ENCODE measurements at places on chromosomes 5 and 9.

- DNase-seq: no peak
These were observed 469.5 kb downstream of the MAN2A1 start for GRCh38 chr5:110159202-110159601.

- no peak for DNase-seq
These were observed 26.9 kb downstream of the GALNT12 start for GRCh38 chr9:98834386-98834785.

DNA sequence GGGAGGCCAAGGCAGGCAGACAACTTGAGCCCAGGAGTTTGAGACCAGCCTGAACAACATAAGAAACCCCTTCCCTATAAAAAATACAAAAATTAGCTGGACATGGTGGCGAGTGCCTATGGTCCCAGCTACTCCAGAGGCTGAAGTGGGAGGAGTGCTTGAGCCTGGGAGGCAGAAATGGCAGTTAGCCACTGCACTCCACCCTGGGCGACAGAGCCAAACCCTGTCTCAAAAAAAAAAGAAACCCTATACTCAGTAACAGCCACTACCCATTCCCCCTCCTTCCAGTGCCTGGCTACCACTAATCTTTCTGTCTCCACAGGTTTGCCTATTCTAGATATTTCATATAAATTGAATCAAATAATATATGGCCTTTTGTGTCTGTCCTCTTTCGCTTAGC, 14.3 kb upstream of the SIL1 start:
- DNase-seq: no peak

DNA sequence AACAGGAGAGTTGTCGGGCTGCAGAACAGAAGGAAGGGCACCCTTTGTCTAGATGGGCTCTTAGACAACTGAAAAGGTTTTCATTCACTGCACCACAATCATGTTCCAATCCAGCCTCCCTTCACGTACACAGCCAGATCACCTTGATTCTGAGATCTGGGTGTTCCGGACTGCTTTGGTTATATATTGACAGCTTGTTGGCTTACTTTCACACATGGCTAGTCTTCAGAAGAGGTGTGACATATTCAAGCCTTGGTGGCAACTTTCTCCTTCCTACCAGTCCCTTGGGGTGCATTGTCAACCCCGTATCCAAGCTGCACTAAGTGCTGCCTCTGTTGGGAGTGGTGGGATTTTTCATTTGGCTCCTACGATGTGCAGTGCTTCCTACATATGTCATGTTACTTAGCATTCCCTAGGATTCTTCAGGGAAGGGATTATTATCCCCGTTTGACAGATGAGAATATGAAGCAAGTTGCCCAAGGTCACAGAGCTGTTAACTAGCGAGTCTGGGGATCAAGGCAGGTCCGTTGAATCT, 100.6 kb downstream of the LIFR start:
- no peak for DNase-seq

DNA sequence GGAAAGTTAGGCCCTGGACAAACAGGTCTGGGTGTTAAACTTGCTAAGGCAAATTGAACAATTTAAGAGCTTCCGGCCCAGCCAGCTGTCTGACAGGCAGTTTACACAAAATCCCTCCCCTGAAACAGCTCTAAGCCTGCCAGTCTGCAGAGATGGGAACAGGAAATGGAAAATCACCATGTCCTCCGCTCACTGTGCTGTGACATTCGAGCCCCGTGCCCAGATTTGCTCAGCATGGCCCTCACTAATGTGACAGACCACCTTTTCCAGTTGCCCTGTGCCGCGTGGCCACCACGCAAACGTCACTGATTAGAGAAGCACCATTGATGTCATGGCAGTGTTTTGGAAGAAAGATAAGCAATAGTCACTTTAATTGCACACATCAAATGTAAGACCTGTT, 41.0 kb downstream of the CCNJL start:
- no peak for DNase-seq

GRCh38 chr5:76305269-76305668, 97.8 kb upstream of the IQGAP2 start:
- DNase-seq: no peak

GRCh38 chr9:2260417-2261306, 245.5 kb downstream of the SMARCA2 start:
- DNase-seq: no peak

- no peak for DNase-seq
These were observed 14.2 kb downstream of the TAL2 start for GRCh38 chr9:105676351-105676923.

DNA sequence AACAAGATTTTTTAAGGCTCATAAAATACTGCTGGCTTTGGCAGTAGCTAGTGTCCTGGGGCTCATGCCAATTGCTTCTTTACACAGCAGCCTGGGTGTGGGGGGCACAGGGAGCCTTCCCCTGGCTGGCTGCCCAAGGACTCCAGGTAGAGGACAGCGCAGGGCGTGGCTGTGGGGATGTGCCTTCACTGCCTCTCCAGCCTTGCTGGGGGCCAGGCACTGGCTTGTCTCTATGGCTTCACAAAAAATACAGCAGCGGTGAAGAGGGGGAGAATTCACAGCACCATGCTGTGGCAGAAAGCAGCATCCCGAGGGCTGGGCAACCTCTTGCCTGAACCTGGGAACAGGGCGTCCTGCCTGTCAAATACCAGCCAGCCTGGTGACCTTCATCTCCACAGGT, 57.4 kb downstream of the DAP start:
- DNase-seq: no peak

- no peak for DNase-seq
These were observed 157.2 kb upstream of the RETREG1 start for GRCh38 chr5:16773991-16774390.

DNA sequence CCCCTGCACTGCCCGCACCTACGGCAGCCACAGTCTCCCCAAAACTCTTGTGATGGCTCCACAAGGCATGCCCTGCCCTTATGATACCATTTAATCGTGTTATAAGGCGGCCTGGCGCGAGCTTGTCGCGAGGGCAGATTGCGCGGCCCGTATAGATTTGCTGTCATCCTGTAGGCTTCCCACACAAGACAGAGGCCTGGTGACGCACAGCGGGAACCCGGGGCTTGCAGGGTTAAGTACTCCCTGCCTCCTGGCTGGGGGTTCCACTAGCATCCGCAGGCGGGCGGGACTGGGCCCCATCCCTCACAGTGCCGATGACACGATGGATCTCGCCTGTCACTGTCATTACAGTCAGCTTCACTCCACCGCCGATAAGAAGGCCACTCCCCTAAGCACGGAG, 364.9 kb upstream of the IRX2 start:
- no peak for DNase-seq

DNA sequence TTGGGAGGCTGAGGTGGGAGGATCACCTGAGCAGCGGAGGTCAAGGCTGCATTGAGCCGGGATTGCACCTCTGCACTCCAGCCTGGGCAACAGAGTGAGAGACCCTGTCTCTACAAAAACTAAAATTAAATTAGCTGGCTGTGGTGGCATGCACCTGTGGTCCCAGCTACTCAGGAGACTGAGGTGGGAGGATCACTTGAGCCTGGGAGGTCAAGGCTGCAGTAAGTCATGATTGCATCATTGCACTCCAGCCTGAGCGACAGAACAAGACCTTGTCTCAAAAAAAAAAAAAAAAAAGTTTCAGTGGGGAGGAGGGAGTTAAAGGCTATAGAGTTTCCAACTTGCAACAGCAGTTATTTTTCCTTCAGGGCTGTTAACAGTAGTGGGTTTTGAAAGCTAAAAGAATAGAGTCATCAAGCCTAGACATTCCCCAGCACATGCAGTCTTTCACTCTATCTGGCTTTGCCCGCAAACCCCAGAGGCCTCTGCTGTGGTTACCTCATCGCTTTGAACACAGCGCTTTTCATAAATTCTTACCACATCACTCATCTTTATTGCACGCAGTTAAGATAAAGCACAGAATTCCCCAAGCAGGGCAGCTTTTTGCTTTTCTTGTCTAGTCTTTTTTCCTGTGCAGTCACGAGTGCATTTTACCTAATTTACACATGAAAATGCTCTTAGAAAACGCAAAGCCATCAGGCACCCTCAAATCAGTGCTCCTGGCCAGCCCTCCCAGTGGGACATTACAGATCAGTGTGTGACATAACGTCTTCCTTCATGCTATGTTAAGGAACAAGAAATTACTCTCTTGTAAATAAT, 8.7 kb upstream of the SLC2A8 start:
- no peak for DNase-seq

DNA sequence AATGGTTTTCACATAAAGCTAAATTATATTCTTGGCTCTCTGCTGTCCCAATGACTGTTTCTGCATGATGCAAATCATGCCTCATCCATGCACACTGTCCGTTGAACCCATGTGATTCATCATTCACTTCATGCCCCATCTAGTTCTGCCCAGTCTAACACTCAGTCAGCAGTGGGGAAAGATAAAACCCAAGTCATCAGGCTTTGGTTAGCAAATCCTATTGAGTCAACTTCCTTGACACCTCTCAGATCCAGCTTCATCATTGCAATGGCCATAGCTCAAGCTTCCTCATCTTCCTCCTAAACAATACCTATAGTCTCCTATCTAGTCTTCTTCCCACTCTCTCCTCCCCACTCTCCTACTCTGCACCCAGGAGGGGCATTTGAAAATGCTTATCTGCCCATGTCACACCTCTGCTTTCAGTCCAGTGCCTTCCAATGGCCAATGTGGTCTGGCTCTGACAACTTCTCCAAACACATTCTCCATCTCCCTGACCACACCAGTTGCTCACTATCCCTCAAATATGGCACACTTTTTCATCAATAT, 266.0 kb upstream of the TRIM32 start:
- no peak for DNase-seq

DNA sequence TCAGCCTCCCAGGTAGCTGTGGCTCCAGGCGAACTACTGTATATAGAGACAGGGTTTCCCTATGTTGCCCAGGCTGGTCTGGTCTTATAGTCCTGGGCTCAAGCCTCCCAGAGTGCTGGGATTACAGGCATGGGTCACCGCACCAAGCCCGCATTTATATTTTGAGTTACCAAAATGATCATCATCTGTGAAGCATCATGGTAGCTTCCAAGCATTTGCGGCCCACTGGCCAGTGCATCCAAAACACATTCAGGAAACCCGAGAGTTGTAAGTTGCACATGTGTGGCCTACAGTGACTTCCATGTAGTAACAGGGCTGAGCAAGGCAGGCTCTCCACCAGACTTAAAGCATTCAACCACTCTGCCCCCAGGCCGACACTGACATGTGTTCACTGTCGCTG, 2.3 kb downstream of the BRD3OS start:
- DNase-seq: no peak

DNA sequence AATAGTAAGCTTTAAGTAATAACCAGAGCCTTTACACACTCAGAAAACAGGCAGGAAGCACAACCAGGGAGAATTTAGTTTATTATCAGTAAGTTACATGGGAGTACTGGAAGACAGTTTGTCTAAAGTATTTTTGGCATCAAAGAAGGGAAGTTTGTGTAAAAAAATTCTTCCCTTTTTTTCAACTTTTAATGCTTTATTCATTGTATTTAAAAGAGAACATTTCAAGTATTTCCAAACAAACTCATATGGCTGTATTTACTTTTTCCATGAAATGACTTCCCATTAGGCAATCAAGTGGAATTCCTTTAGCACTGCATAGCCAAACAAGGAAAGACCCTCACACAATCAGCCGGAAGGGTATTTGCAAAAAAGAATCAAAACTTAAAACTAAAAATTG, 26.7 kb downstream of the RNF145 start:
- no peak for DNase-seq

All from GDM1 (cell line).